Naive thymus-derived CD8-positive, alpha-beta T cell (primary cell): ENCODE measurements at places on chromosomes 2 and 18. TPM values are rescaled to one million over a fixed set of nuclear protein-coding genes. Genes with fewer than 3 reads are reported as not detected.

- H3K4me1 ChIP-seq, result peaks cover 68% of the 10 kb centered on the region
- H3K36me3 ChIP-seq, result peaks cover 3% of the 10 kb centered on the region
- no peak for DNase-seq
- no peaks in the 10 kb centered on the region for H3K27me3 ChIP-seq
- H3K4me3 ChIP-seq, result no peak overlapping the region
Measured at GRCh38 chr2:233092432-233093165, 32.5 kb downstream of the INPP5D start.

- H3K4me1 ChIP-seq, result peaks cover 9% of the 10 kb centered on the region
- DNase-seq, result no peak
- no peak overlapping the region for H3K4me3 ChIP-seq
- no peaks in the 10 kb centered on the region for H3K36me3 ChIP-seq
Measured at GRCh38 chr18:34806527-34806926, 96.4 kb downstream of the DTNA start.

- no peaks in the 10 kb centered on the region for H3K36me3 ChIP-seq
- no peaks in the 10 kb centered on the region for H3K4me1 ChIP-seq
- no peaks in the 10 kb centered on the region for H3K27me3 ChIP-seq
Measured at GRCh38 chr2:122866095-122866494, 1110.6 kb downstream of the TSN start.

The SCN3A gene
- 0.27 TPM for total RNA-seq

The DYNAP gene
- total RNA-seq, result not detected
